Thyroid gland (tissue), 4 donors: ENCODE measurements at places on chromosomes 6 and 20. TPM values are rescaled to one million over a fixed set of nuclear protein-coding genes. Genes with fewer than 3 reads are reported as not detected.

SRMS gene
- total RNA-seq = not detected

NR2E1 gene
- not detected for total RNA-seq

ELOVL2 gene
- total RNA-seq = 0.27 TPM

TNFRSF21 gene
- 13.6 TPM for total RNA-seq

FANCE gene
- 6.4 TPM for total RNA-seq

OR2H2 gene
- total RNA-seq = not detected

TUBB1 gene
- total RNA-seq = not detected

ACTL10 gene
- total RNA-seq = 2.1 TPM

TRMT6 gene
- 6.6 TPM for total RNA-seq

TSPO2 gene
- not detected for total RNA-seq

SPATS1 gene
- total RNA-seq = not detected

RAET1G gene
- total RNA-seq = 0.59 TPM

CPXM1 gene
- total RNA-seq = 22.8 TPM

ACTR5 gene
- 6.9 TPM for total RNA-seq

MCUR1 gene
- total RNA-seq = 22.2 TPM

GSTA2 gene
- total RNA-seq = 0.27 TPM

AIF1 gene
- 8.1 TPM for total RNA-seq

IRAK1BP1 gene
- total RNA-seq = 12.9 TPM

ENPP3 gene
- total RNA-seq = 0.81 TPM

PPP1R18 gene
- 14.2 TPM for total RNA-seq

OVOL2 gene
- 12.6 TPM for total RNA-seq

LRRN4 gene
- not detected for total RNA-seq

EYA2 gene
- 9.9 TPM for total RNA-seq

LGSN gene
- not detected for total RNA-seq

GLP1R gene
- total RNA-seq = 0.13 TPM

HLA-DOA gene
- 14.8 TPM for total RNA-seq

ESR1 gene
- 4.7 TPM for total RNA-seq

HMGCLL1 gene
- total RNA-seq = 0.25 TPM

BAK1 gene
- 6.8 TPM for total RNA-seq

FILIP1 gene
- 2.2 TPM for total RNA-seq

MCM8 gene
- 4.3 TPM for total RNA-seq

ADGRF5 gene
- 40.6 TPM for total RNA-seq

PROKR2 gene
- not detected for total RNA-seq

LATS1 gene
- 28.2 TPM for total RNA-seq

CDH26 gene
- total RNA-seq = 1.8 TPM

RRAGD gene
- 73.0 TPM for total RNA-seq

CD83 gene
- total RNA-seq = 4.7 TPM

CALHM5 gene
- 1.3 TPM for total RNA-seq

GPX5 gene
- not detected for total RNA-seq

HM13 gene
- total RNA-seq = 87.9 TPM

SIM1 gene
- not detected for total RNA-seq

DEF6 gene
- total RNA-seq = 6.5 TPM

TTK gene
- total RNA-seq = 1.9 TPM

AHI1 gene
- 53.3 TPM for total RNA-seq

GABRR2 gene
- 0.44 TPM for total RNA-seq

ULBP1 gene
- total RNA-seq = 0.46 TPM

SLX4IP gene
- total RNA-seq = 6.3 TPM

MOXD1 gene
- total RNA-seq = 1.6 TPM

SIRPB1 gene
- not detected for total RNA-seq

LBP gene
- total RNA-seq = 1.2 TPM

MOG gene
- total RNA-seq = not detected
